ENCODE measurements at places on chromosomes 7 and 10. TPM values are rescaled to one million over a fixed set of nuclear protein-coding genes. Genes with fewer than 3 reads are reported as not detected.

Gene CCSER2
- 60.6 TPM for total RNA-seq

DNA sequence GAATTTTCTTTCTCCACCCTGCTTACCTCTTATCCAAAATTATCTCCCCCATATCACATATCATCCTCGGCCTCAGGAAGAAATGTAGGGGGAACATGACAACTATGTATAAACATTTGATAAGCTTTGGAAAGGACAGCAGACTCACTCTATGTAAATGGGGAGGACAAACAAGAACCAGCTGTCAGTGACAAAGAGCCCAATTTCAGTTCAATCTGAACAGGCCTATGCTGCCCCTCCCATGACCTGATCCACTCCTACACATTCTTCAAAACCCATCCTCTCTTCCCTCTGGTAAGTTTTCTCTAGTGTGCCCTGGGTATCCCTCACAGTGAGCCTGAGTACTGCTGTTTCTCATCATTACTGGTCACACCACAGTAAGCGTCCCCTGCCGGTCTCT lies 20.8 kb downstream of the FZD9 start:
- no peak for DNase-seq
- no peaks in the 10 kb centered on the region for H3K27me3 ChIP-seq
- H3K27ac ChIP-seq: no peak overlapping the region
- H3K4me1 ChIP-seq: no peaks in the 10 kb centered on the region

Gene SFMBT2
- 8.5 TPM for total RNA-seq

Gene FAM25A
- not detected for total RNA-seq

DNA sequence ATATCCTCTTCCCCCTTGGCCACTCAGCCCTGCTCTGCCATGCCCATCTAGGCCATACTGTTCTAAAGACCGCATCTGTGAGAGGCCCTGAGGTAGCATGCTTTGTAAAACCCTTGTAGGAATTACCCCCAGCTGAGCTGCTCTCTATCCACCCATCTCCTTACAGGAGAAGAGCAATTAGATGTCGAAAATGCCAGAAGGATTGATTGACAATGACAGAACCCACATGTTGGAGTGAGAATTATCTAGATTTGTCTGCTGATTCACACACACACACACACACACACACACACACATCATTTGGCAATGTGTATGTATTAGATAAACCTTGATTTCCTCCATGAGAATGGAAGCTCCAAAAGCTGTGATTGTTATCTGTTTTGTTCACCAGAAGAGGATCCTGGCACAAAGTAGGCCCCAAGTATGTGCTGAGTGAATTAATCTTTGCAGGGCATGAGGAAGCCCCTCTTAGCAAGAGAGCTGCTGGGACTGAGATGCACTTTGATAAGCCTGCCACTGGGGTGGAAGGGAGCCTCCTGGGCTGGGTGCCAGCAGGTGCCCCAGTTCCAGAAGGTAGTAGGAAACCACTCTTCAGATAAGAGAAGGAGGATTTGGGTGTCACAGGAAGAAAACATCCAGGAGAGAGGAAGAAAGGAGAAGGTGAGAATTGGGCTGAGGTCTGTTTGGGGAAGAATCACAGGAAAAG lies 187.5 kb upstream of the ADO start:
- H3K4me3 ChIP-seq: no peak overlapping the region
- H3K27me3 ChIP-seq: no peaks in the 10 kb centered on the region
- no peak for DNase-seq
- no peaks in the 10 kb centered on the region for H3K4me1 ChIP-seq
- no peak overlapping the region for H3K27ac ChIP-seq

GRCh38 chr7:55483046-55483445 lies 89.3 kb downstream of the VOPP1 start:
- H3K4me3 ChIP-seq: no peak overlapping the region
- no peaks in the 10 kb centered on the region for H3K36me3 ChIP-seq
- H3K27ac ChIP-seq: no peak overlapping the region

DNA sequence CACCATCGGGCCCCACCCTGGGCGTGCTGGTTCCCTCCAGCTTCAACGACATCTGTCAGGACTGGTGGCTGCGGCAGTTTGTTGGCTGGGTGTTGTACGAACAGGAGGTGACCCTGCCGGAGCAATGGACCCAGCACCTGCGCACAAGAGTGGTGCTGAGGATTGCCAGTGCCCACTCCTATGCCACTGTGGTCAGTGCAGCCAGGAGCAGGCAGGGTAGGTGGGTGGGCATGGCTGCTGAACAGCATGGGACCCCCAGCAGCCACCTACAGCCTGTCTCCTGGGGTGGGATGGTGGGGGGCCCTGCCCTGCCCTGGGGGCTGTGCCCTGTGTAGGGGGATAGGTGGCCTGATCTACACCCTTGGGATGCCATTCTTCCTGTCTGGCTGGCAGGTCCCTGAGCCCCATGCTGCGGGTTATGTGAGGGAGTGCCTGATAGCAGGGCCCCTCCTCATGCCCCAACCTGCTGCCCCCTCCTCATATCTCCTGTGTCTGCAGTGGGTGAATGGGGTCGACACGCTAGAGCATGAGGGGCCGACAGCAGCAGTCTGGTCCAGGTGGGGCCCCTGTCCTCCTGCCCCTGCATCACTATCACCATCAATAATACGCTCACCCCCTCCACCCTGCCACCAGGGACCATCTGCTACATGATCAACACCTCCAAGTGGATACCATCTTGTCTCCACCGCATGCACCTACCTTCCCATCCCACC lies 56.9 kb downstream of the ZNF727 start:
- H3K27me3 ChIP-seq: no peaks in the 10 kb centered on the region
- no peaks in the 10 kb centered on the region for H3K4me1 ChIP-seq
- no peaks in the 10 kb centered on the region for H3K36me3 ChIP-seq
- no peak overlapping the region for H3K27ac ChIP-seq
- no peak overlapping the region for H3K4me3 ChIP-seq
- DNase-seq: no peak

- no peaks in the 10 kb centered on the region for H3K27me3 ChIP-seq
- H3K36me3 ChIP-seq: no peaks in the 10 kb centered on the region
Observed at GRCh38 chr7:148941598-148942275, 57.6 kb upstream of the EZH2 start.

Gene TM9SF3
- 125 TPM for total RNA-seq

Gene SLC13A4
- 2.1 TPM for total RNA-seq

GRCh38 chr7:128122576-128123290 lies 91.5 kb upstream of the LRRC4 start:
- no peaks in the 10 kb centered on the region for H3K27me3 ChIP-seq
- no peak overlapping the region for H3K4me3 ChIP-seq
- no peak for DNase-seq
- no peaks in the 10 kb centered on the region for H3K36me3 ChIP-seq
- H3K4me1 ChIP-seq: no peaks in the 10 kb centered on the region
- H3K27ac ChIP-seq: no peak overlapping the region

DNA sequence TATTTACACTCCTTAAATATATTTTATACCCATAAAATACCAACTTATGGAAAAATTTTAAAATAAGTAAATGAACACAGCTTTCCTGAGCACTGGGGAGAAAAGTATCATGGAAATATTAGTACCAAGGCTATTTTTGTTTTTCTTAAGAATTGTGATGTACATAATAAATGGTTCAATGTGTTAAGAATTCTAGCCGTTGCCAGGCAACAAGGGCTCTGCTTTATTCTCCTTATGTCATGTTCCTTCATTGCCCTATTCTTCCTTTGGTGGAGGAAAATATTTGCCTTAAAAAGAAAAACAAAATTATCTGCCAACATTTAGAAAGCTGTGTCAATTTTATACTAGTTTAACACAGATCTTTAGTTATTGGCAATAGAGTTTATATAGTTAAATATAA lies 2.6 kb upstream of the ZPBP start:
- H3K4me3 ChIP-seq: no peak overlapping the region
- no peak for DNase-seq
- no peaks in the 10 kb centered on the region for H3K27me3 ChIP-seq
- no peaks in the 10 kb centered on the region for H3K4me1 ChIP-seq

DNA sequence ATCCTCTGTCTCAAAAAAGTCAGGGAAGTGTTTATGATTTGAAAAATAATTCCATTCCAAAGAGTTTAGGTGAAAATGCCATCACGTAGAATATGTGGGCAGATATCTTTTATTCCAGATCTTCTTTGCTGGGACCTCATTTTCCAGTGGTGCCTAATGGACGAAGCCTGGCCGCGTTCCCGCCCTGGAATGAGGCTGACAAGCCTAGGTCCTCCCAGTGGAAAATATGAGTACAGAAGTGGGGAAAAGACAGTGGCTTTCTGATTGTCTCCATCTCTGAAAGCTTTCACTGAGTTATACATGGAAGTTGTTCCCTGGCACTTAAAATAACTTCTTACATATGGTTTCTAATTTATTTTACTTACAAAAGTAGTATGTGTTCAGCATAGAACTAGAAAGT lies 139.4 kb downstream of the TACC2 start:
- H3K27ac ChIP-seq: peak overlapping the region; percentile 81
- peak overlapping the region; percentile 66 for H3K4me3 ChIP-seq
- peaks cover 18% of the 10 kb centered on the region for H3K4me1 ChIP-seq
- no peak for DNase-seq

DNA sequence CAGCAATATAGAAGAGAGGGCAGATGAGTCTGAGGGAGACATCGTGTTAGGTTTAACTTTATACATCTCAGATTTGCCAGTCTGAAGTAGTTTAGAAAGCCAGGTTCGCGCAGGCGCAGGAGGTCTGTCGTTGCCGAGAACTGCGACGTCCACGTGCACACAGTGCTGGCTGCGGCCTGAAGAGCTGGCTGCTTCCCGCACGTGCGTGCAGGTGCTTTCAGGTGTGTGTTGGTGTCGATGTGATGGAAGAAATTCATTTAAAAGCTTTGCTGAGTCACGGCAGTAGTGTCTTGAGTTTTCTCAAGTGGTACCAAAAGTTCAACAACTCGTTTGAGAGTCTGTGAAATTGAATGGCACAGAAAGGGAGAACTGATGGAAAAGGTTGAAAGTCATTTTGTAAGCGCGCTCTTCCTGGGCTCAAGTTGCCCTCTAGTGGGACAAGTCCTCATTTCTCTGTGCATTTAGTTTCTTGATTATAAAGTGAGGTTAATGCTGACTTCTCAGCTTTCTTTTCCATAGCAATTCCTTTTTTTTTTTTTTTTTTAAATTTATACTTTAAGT lies 18.6 kb downstream of the WDR37 start:
- no peak overlapping the region for H3K4me3 ChIP-seq
- no peaks in the 10 kb centered on the region for H3K4me1 ChIP-seq
- H3K36me3 ChIP-seq: peaks cover 12% of the 10 kb centered on the region
- no peak overlapping the region for H3K27ac ChIP-seq
- H3K27me3 ChIP-seq: no peaks in the 10 kb centered on the region

Gene PIP
- total RNA-seq: 1.1 TPM

DNA sequence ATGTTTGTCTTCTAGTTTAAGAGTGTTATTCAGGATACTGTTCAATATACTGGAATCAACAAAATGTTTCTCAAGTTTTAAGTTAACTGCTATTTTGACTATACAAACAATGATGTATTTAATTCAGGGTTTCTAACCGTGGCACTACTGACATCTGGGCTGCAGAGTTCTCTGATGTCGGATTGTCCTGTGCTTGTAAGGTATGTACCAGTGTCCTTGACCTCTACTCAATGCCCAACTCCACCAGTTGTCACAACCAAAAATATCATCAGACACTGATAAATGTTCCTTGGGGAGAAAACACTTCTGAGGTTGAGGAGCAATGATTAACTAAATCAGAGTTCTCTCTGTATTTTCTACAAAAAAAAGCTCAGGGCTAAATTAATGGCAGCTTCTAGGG lies 301.5 kb downstream of the PARD3 start:
- H3K36me3 ChIP-seq: no peaks in the 10 kb centered on the region
- no peaks in the 10 kb centered on the region for H3K4me1 ChIP-seq
- no peaks in the 10 kb centered on the region for H3K27me3 ChIP-seq
- no peak for DNase-seq
- no peak overlapping the region for H3K27ac ChIP-seq

- H3K4me3 ChIP-seq: no peak overlapping the region
- peaks cover 13% of the 10 kb centered on the region for H3K4me1 ChIP-seq
- peaks cover 23% of the 10 kb centered on the region for H3K36me3 ChIP-seq
- DNase-seq: peak; percentile 62
- H3K27ac ChIP-seq: no peak overlapping the region
Observed at GRCh38 chr10:86439544-86439943, 72.9 kb upstream of the GRID1 start.

DNA sequence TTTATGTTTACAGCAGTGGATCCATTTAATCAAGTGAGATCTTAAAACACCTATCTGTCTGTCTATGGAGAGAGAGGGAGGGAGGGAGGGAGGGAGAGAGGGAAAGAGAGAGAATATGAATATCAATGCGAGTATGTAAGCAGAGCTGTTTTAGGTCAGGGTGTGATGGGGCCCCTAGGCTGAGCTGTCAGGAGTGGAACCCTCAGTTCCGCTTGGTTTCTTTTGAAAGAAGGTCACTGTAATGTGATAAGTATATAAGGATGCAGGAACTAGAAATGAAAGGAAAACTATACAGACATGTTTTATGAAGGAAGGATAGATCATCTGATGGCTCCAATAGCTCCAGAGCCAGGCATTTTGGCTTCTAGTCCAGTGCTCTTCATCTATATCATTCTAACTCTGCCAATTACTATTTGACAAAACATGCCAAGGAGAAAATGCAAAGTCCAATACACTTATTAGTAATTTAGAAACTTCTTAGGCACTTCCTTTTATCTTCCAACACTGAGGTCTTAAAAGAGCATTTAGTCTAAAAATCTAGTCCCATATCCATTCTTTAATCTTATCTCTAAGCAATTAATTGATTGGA lies 70.3 kb downstream of the NRCAM start:
- DNase-seq: no peak
- no peak overlapping the region for H3K4me3 ChIP-seq
- H3K27ac ChIP-seq: no peak overlapping the region
- H3K4me1 ChIP-seq: no peaks in the 10 kb centered on the region

- no peak overlapping the region for H3K27ac ChIP-seq
- H3K36me3 ChIP-seq: no peaks in the 10 kb centered on the region
- DNase-seq: no peak
- H3K4me1 ChIP-seq: peaks cover 7% of the 10 kb centered on the region
Observed at GRCh38 chr10:69710008-69710888, 80.2 kb downstream of the FAM241B start.

Gene ELOVL3
- not detected for total RNA-seq

Gene PDE1C
- 12.1 TPM for total RNA-seq

GRCh38 chr7:112937651-112938415 lies 147.6 kb upstream of the TMEM168 start:
- H3K27ac ChIP-seq: no peak overlapping the region
- H3K4me1 ChIP-seq: peaks cover 13% of the 10 kb centered on the region
- no peak for DNase-seq
- H3K27me3 ChIP-seq: no peaks in the 10 kb centered on the region

Gene KBTBD2
- total RNA-seq: 47.9 TPM

GRCh38 chr10:85666102-85666501 lies 700.5 kb downstream of the GRID1 start:
- H3K4me1 ChIP-seq: no peaks in the 10 kb centered on the region
- H3K27ac ChIP-seq: no peak overlapping the region
- H3K27me3 ChIP-seq: no peaks in the 10 kb centered on the region

DNA sequence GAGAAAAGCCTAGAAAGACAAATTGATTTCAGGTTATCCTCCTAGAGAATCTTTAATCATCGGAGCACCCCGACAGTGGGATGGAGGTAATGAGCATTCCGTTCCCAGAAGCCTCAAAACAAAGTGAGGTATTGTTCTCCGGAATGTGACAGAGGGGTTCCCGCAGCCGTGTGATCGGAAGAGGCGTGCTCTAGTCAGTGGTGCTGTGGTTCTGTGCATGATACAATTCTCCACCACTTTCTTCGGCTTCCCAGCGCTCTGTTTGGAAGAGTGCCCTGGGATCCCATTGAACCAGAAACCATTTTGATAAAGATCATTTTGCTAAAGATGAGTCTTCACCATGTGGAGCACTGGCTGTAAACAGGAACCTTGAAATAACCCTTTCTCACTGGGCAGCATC lies 434.6 kb downstream of the PAXIP1 start:
- H3K4me1 ChIP-seq: no peaks in the 10 kb centered on the region
- no peaks in the 10 kb centered on the region for H3K27me3 ChIP-seq
- H3K36me3 ChIP-seq: no peaks in the 10 kb centered on the region
- no peak overlapping the region for H3K4me3 ChIP-seq

Gene BAG3
- 87.6 TPM for total RNA-seq
